Stimulated activated CD8-positive, alpha-beta memory T cell treated with anti-CD3 and anti-CD28 coated beads, Interleukin-4, amount 100 ng/mL, for 1 hour (primary cell): ENCODE measurements at places on chromosomes 7 and 10.

DNA sequence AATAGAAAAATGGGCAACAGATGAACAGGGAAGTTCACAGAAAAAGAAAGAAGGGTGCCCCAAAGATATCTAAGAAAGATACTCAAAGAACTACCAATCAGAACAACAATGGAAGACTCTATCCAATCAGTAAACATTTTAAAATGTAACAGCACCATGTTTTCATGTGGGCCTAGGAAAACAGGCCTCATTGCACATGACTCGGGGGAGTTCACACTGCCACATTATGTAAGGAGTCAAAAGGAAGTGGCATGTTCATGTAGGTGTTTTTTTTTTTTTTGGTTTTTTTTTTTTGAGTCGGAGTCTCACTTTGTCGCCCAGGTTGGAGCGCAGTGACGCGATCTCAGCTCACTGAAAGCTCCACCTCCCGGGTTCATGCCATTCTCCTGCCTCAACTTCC, 132.2 kb downstream of the USP6NL start:
- no peak for DNase-seq

DNA sequence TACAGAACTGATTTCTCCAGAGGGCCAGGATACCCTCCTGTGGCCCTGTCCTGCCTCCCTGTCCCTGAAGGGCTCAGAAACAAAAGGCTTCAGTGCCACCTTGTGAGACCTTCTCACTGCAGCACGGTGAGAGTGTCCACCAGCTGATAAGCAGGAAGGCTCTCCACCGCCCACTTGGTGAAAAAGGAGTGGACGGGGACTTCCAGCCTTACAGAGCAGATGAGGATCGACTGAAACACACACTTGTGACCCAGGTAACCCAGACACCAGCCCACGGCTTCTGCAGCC, 330.1 kb downstream of the GRID1 start:
- DNase-seq, result no peak

- DNase-seq, result peak; percentile 5
Observed at GRCh38 chr7:129271500-129272355, 46.9 kb downstream of the AHCYL2 start.

GRCh38 chr10:110413049-110413783, 84.5 kb upstream of the DUSP5 start:
- DNase-seq, result no peak

DNA sequence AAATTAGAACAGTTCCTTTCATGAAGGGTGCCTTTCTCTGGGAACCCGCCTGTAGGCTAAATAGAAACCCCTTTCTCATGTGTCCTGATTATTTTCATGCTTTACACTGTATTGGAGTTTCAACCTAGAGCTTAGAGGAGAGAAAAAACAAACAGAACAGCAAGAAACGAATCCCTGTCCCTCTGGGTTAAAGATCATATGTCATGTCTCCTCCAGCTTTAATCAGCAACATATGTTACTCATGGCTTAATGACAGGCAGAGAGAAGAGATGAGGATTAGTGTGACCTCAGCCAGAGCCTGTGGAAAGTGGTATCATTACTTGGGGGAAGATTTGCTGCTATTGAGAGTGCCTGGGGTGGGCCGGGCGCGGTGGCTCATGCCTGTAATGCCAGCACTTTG, 32.1 kb downstream of the CRCP start:
- DNase-seq, result no peak

- no peak for DNase-seq
Observed at GRCh38 chr7:115572111-115572510, 458.5 kb downstream of the TFEC start.

DNA sequence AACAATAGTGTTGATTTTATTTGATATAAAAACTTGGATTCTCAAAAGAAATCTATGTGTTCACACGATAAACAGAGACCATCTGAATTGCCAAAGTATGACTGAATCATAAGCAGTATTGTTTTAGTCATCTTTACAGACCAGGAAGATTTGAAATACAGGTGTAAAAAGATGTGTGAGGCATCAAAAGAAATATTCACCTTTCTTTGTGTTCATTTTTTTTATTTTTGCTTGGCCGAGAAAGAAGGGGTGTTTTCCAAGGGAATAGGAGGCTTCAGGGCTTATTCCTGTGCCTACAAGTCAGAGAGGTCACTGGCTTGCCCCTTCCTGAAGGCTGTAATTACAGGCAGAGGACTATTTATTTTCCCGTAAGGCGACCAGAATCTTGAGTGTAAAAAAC, 37.3 kb downstream of the MET start:
- DNase-seq, result no peak
